ENCODE measurements at places on chromosomes 13 and 19.
A peak's percentile ranks its signal among the peaks of the same experiment; 100 is the strongest.

DNA sequence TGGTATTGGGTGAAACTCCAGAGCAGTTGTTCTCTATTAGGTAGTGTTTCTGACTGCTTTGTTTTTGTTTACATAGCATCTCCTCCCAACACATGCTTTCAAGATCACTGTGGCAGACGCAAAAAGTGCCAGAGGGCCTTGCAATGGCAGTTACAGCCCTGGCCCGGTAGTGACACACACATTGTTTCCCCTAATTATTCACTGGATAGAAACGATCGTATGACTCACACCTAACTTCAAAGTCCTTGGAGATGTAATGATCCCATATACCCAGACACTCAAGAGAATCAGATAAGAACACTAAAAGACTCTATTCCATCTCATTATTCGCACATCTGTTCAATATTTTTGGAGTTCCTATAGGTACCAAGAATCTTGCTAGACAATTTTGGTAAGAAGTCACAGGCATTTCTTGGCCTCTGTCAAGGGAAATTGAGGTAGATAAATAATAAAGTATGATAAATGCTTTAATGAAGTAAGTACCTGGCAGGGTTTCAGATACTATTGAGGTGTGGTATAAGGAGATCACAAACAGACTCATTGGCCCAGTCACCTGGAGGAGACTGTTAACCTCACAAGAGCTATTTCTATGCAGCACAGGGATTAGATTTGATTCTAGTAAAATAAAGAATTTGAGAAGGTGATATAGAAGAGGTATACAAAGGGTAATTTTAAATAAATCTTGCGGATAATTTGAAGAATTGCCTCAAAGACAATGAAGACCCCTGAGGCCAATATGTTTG, 485.3 kb downstream of the SLITRK6 start:
- H3K4me3 ChIP-seq: no peak overlapping the region
- no peak for DNase-seq
- no peaks in the 10 kb centered on the region for H3K4me1 ChIP-seq

GRCh38 chr19:39078436-39079200, 5.5 kb upstream of the ACP7 start:
- H3K27ac ChIP-seq: no peak overlapping the region
- H3K4me3 ChIP-seq: no peak overlapping the region
- H3K4me1 ChIP-seq: peaks cover 22% of the 10 kb centered on the region
- no peak for DNase-seq
- peaks cover 39% of the 10 kb centered on the region for H3K27me3 ChIP-seq
- no peaks in the 10 kb centered on the region for H3K36me3 ChIP-seq

DNA sequence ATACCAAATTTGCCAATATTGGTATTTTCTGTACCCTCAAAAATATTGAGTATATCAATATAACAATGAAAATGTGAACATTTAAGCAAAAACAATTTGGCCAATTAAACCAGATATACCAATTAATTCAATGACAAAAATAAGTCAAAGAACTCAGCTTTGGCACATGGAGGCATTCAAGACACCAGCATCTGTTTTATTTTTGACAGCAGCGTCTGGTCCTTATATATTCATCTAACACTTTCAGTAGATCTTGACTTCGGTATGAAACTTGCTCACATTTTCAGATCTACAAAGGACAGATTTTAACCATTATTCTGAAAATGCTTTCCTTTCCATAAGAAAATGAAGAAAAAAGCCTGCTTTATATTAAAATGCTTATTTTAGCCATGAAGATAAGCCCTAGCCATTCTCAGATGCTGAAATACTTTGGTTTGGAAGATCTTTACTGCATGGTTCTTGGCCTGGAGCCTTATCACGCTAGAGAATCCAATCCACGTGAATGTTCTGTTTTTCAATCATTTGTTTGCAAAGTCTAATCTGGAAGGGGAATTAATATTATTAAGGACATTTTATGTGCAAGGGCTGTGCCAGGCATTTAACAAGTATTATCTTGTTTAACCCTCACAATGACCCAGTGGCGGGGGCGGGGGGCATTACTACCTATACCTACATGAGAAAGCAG, 132.2 kb downstream of the DLEU7 start:
- H3K27me3 ChIP-seq: peaks cover 7% of the 10 kb centered on the region
- H3K27ac ChIP-seq: no peak overlapping the region
- no peak for DNase-seq

DNA sequence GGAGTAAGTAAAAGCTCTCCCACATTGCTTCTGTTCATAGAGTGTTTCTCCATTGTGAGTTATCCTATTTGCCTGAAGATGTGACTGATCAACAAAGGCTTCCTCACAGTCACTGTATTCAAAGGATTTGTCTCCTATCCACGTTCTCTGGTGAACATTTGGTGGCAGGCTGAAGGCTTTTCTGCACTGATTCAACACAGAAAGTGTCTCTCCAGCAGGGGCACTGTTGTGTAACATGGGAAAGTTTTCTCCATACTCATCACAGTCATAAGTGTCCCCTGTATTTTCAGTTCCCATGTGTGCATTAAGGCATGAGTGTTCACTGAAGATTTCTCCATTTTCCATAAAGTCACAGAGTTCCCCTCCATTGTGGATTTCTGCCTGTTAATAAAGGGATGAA, 17.6 kb downstream of the ZNF121 start:
- peaks cover 11% of the 10 kb centered on the region for H3K36me3 ChIP-seq
- no peaks in the 10 kb centered on the region for H3K4me1 ChIP-seq
- no peak overlapping the region for H3K27ac ChIP-seq
- no peak overlapping the region for H3K4me3 ChIP-seq
- DNase-seq: no peak

DNA sequence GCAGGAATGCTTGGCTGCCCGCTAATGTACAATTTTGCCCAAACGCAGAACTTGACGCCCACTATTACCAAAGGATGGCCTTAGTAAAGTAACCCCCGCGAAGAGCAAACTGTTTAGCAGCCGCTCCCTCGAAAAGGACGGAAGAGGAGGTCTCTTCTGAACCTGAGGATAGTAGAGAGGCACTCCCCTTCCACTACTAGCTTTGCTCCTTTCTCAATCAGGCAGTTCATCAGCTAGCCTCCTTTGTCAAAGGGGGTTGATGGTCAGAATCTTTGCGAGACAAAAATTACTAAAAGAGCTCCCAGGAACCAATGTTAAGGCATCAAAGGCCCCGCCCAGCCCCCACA, 534 bp downstream of the CAB39L start:
- H3K27me3 ChIP-seq: no peaks in the 10 kb centered on the region
- H3K36me3 ChIP-seq: no peaks in the 10 kb centered on the region
- no peak for DNase-seq
- H3K4me3 ChIP-seq: peak overlapping the region; percentile 86

- H3K27ac ChIP-seq: no peak overlapping the region
- H3K4me3 ChIP-seq: no peak overlapping the region
- no peaks in the 10 kb centered on the region for H3K4me1 ChIP-seq
- no peak for DNase-seq
- peaks cover 30% of the 10 kb centered on the region for H3K27me3 ChIP-seq
- peaks cover under 1% of the 10 kb centered on the region for H3K36me3 ChIP-seq
These were observed 14.4 kb downstream of the LILRA5 start for GRCh38 chr19:54298357-54299125.

DNA sequence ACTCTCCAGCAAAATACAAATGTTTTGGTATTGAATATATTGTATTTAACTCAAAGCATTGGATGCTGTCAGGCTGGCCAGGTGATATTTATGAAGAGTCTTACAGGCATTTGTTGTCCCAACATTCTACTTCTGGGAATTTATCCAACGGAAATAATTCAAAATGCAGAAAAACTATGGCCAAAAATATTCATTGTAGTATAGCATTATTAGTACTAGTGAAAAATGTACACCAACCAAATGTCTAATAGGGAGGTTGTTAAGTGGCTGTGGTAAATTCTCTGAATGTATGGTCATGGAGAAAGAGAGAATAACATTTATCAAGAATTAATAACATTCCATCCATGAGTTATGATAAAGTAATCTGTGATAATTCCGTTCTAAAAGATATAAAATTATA, 38.6 kb upstream of the GAS6 start:
- peaks cover 7% of the 10 kb centered on the region for H3K27me3 ChIP-seq
- peaks cover 1% of the 10 kb centered on the region for H3K36me3 ChIP-seq
- H3K4me3 ChIP-seq: no peak overlapping the region

DNA sequence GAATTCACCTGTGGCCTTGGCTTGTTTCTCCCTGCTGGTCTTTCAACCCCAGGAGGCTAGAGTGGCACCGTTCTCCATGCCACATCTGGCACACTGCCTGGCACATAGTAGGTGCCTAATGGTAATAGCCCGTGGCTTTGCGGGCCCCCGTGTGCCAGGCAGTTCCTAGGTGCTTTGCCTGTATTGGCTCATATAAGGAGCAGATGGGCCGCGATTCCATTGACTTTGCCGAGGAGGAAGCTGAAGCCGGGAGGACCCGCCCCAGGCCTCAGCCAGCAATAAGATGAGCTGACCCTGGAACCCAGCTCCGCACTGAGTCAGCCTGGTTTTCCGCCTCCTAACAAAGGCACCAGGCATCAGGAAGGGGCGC, 807 bp downstream of the PGLYRP1 start:
- no peak overlapping the region for H3K27ac ChIP-seq
- no peaks in the 10 kb centered on the region for H3K36me3 ChIP-seq
- peaks cover 7% of the 10 kb centered on the region for H3K4me1 ChIP-seq
- peaks cover 7% of the 10 kb centered on the region for H3K27me3 ChIP-seq

GRCh38 chr13:21232196-21232595, 55.7 kb downstream of the MRPL57 start:
- H3K36me3 ChIP-seq: no peaks in the 10 kb centered on the region
- no peak for DNase-seq
- H3K27ac ChIP-seq: no peak overlapping the region
- H3K4me1 ChIP-seq: peaks cover 3% of the 10 kb centered on the region

- no peaks in the 10 kb centered on the region for H3K4me1 ChIP-seq
- no peak for DNase-seq
- no peak overlapping the region for H3K27ac ChIP-seq
- no peaks in the 10 kb centered on the region for H3K36me3 ChIP-seq
- no peak overlapping the region for H3K4me3 ChIP-seq
- H3K27me3 ChIP-seq: peaks cover 27% of the 10 kb centered on the region
These were observed 199.4 kb upstream of the MIR17HG start for GRCh38 chr13:91148098-91148497.

DNA sequence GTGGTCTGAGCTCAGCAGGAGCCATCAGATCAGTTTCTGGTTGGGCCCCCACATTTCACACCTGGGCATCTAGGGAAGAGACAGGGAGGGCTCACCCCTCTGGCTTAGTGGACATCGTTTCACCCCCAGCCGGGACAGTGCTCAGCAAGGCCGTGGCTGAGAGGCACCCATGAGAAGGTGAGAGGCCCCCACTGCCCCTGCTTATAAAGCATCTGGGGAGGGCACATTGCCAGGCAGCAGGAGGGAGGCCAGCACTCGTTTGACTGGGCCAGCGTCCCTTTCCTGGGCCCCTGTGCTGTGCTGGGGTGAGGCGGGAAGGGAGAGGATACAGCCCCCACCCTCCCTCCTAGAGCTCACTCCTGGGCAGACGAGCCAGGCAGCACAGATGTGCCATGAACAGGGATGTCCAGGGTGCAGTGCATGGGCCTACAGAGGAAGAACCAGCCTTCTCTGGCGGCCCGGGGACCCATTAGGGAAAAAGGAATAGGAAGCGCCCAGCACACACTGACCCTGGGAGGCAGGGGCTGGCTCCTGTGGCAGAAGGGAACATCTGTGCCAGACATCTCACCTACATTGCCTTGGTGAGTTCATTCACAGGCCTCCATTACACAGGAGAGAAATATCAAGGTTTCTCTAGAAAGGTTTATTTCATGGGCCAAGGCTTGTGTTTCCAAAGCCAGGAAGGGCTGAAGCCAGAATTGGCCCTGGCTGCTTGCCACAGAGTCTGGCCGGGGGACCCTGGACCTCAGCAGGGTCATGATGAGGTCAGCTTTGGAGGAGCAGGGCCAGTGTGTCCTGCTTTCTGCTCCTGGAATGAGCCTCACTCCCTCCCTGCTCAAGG, 7.7 kb downstream of the AP1M1 start:
- DNase-seq: no peak
- H3K27ac ChIP-seq: no peak overlapping the region
- H3K27me3 ChIP-seq: no peaks in the 10 kb centered on the region
- peaks cover 25% of the 10 kb centered on the region for H3K4me1 ChIP-seq
- H3K4me3 ChIP-seq: no peak overlapping the region

- no peaks in the 10 kb centered on the region for H3K4me1 ChIP-seq
- no peaks in the 10 kb centered on the region for H3K36me3 ChIP-seq
- no peaks in the 10 kb centered on the region for H3K27me3 ChIP-seq
- no peak for DNase-seq
- H3K27ac ChIP-seq: no peak overlapping the region
These were observed 82.9 kb downstream of the DIAPH3 start for GRCh38 chr13:60080850-60081249.

GRCh38 chr13:110343241-110343865, 36.3 kb downstream of the COL4A2 start:
- no peak overlapping the region for H3K4me3 ChIP-seq
- H3K36me3 ChIP-seq: no peaks in the 10 kb centered on the region
- H3K4me1 ChIP-seq: peaks cover 13% of the 10 kb centered on the region
- DNase-seq: no peak
- H3K27ac ChIP-seq: no peak overlapping the region
- peaks cover 39% of the 10 kb centered on the region for H3K27me3 ChIP-seq

GRCh38 chr13:99196466-99197116, 4.1 kb upstream of the UBAC2 start:
- DNase-seq: no peak
- peak overlapping the region; percentile 69 for H3K27ac ChIP-seq
- H3K36me3 ChIP-seq: peaks cover 2% of the 10 kb centered on the region
- no peaks in the 10 kb centered on the region for H3K27me3 ChIP-seq
- peaks cover 18% of the 10 kb centered on the region for H3K4me1 ChIP-seq

DNA sequence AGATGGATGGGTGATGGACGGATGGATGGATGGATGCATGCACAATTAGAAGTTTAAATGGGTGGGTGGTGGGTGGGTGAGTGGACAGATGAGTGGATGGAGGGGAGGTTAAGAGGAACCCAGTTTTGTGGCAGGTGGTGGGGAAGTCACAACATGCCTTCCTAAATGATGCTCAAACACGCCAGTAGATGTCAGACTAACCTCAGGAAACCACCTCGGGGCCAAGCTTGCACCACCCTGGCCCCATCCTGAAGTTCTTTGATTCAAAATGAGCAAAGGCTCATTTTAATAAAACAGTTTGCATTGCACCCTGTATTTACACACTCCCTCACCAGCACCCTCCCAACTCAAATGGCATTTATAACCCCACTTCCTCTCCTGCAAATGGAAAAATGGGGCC, 91.4 kb upstream of the CACNA1A start:
- H3K27ac ChIP-seq: no peak overlapping the region
- H3K27me3 ChIP-seq: peaks cover 39% of the 10 kb centered on the region
- DNase-seq: peak; percentile 14
- H3K4me1 ChIP-seq: peaks cover 2% of the 10 kb centered on the region

- DNase-seq: no peak
- no peaks in the 10 kb centered on the region for H3K4me1 ChIP-seq
- H3K27ac ChIP-seq: no peak overlapping the region
- H3K27me3 ChIP-seq: no peaks in the 10 kb centered on the region
These were observed 81.6 kb upstream of the POSTN start for GRCh38 chr13:37680137-37680536.

DNA sequence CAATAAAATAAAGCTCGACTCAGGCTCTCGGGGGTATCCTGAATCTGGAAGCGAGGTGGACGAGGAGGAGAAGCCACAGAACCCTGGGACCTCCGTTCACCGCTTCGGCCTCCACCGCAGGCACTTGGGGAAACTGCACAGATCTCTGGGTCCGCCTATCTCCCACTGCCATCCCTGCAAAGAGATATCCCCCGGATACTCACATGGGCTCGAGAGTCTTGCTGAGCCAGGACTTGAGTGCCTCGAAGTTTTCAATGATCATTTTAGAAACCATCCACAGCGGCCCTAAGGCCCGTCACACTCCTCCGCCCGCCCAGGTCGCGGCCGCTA, 589 bp downstream of the RBM26 start:
- no peak for DNase-seq
- no peak overlapping the region for H3K27ac ChIP-seq
- H3K4me3 ChIP-seq: no peak overlapping the region
- H3K36me3 ChIP-seq: peaks cover 6% of the 10 kb centered on the region
